RPMI7951 (cell line): ENCODE measurements at places on chromosomes 7 and 10. TPM values are rescaled to one million over a fixed set of nuclear protein-coding genes. Genes with fewer than 3 reads are reported as not detected.

LBX1 gene
- not detected in 2 replicates for total RNA-seq

TMEM72 gene
- not detected in 2 replicates for total RNA-seq

DNA sequence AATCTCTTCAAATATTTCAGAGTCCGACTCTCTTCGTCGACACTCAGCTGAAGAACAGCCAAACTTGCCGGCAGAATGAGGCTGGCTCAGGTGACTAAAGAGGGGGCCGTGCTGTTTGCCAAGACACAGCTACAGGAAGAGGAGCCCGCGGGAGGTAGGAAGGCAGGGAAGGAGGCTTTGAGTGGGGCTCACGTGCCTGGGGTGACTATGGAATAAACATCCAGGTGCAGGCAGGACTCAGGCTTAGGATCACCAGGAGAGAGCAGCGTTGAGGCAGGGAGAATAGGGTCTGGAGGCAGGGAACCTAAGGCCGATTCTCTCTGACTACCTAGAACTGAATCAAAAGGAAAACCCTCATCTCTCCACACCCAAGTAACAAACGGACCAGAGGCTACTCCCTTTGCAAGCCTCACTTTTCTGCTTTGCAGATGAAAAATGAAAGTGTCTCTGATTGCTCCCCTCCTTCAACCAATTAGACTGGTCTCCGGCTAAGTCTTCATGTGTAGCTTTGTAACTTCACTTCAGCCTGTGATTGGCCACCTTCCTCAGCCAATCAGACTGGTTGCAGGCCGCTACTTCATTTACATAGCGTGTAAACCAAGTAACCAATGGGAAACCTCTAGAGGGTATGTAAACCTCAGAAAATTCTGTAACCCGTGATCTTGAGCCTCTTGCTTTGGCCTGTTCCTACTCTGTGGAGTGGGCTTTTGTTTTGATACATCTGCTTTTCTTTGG is 19.7 kb upstream of the BNIP3 start:
- DNase-seq: peak; percentile 66

GRCh38 chr7:464454-465401 is 54.9 kb downstream of the PDGFA start:
- peak; percentile 99 for DNase-seq

DNA sequence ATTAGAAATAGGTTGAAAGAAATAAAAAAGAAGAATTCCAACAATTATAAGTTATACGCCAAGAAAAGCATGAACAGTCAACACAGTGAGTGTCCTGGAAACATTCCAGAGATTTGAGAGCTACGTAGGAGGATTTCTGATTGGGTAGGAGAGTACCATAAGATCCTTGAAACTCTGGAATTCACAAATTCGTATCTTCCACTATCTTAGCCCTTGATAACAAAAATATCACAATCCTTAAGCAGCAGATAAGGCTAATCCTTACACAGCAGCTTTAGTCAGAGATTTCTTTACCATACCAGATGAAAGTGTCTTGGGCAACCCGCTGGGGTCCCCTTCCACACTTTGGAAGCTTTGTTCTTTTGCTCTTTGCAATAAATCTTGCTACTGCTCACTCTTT is 8.2 kb downstream of the TPK1 start:
- DNase-seq: no peak

- DNase-seq: no peak
Measured at GRCh38 chr10:13928451-13928850, 341.7 kb downstream of the PRPF18 start.

DNA sequence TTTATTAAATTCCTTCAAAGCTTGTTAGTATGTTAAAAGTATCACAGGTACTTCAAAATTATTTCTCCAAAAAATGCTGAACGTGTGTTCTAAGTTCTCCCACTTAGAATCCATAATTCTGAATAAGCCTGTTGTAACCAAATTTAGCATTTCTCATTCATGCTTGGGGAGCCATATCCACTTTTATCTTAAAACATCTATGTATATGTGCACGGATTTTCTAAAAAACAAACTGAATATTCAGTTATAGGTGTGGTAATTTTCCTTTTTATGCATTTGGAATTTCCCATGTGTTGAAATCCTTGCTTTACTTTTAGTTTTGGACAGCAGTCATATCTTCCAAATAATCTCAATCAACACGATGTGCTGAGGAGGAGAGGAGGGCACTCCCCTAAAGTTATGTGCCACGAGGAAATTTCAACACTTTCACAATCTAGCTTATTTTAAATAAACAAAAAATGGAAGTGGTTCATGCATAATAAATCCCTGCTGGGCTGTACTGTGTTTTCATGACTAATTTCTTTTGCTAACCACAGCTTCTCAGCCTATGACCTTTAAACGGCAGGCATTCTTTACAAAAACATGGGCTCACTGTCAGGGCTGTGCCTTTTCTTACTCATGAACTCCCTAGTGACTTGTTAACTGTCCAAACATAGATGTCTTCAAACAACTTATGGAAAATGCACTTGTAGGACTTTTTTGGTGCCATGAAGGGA is 380.3 kb upstream of the SEMA3C start:
- peak; percentile 95 for DNase-seq

- DNase-seq: no peak
Measured at GRCh38 chr10:86498598-86498997, 23.0 kb downstream of the WAPL start.

GRCh38 chr7:29565982-29566746 is 2.5 kb downstream of the PRR15 start:
- DNase-seq: peak; percentile 29
